Hepatocyte (in vitro differentiated cells): ENCODE measurements at places on chromosomes 1 and 21. TPM values are rescaled to one million over a fixed set of nuclear protein-coding genes. Genes with fewer than 3 reads are reported as not detected.
A peak's percentile ranks its signal among the peaks of the same experiment; 100 is the strongest.

The GLUL gene
- polyA plus RNA-seq, result 677 and 747 TPM in 2 replicates

The IFT25 gene
- 69.0 and 69.2 TPM in 2 replicates for polyA plus RNA-seq

The PTPRU gene
- polyA plus RNA-seq, result 29.9 and 38.7 TPM in 2 replicates

The TLR5 gene
- 1.5 TPM in 2 replicates for polyA plus RNA-seq

The SERPINC1 gene
- polyA plus RNA-seq, result 53.5 and 85.4 TPM in 2 replicates

The RAB25 gene
- 91.6 and 106 TPM in 2 replicates for polyA plus RNA-seq

The ATP5IF1 gene
- 503 and 524 TPM in 2 replicates for polyA plus RNA-seq

The GREM2 gene
- polyA plus RNA-seq, result 4.0 and 5.6 TPM in 2 replicates

The MAN1C1 gene
- 24.6 and 29.3 TPM in 2 replicates for polyA plus RNA-seq

The DYRK3 gene
- polyA plus RNA-seq, result 5.8 and 8.9 TPM in 2 replicates

The SPSB1 gene
- polyA plus RNA-seq, result 75.3 and 102 TPM in 2 replicates

The RPS27 gene
- 1,603 and 1,696 TPM in 2 replicates for polyA plus RNA-seq

- DNase-seq, result no peak
These were observed 16.3 kb upstream of the PTTG1IP start for GRCh38 chr21:44889625-44890337.

- no peak for DNase-seq
These were observed 31.0 kb upstream of the EVA1B start for GRCh38 chr1:36354486-36354885.

GRCh38 chr21:46347203-46347550 lies 23.2 kb downstream of the PCNT start:
- no peak for DNase-seq

DNA sequence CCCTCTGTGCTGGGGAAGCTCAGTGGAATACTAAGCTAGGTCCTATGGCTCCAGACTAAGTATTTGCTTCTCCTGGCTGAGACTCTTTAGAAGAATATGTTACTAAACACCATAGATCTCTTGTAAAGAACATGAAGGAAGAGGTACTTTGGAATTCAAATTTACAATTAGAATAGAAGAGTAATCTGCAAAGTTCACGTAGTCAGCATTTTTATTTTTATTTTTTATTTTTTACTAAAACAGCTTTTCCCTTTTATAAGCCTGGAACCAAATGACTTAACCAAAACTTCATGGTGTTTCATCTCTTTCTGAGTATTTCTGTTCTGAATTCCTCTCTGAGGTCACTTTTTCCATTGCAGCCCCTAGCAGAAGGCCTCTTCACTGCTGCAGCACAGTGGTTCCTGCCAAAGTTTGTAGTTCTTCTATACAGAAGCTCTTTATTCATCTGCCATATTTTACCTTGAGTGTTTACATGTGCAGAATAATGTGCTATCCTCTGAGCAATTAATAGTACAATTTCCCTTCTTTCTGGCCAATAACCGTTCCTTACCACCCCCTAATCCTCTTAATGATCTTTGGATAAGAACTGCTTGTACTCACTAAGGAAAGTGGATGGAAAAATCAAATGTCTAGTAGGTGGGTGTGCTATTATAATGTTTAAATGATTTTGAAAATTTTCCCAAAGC lies 27.2 kb downstream of the TSEN15 start:
- peak; percentile 56 for DNase-seq

DNA sequence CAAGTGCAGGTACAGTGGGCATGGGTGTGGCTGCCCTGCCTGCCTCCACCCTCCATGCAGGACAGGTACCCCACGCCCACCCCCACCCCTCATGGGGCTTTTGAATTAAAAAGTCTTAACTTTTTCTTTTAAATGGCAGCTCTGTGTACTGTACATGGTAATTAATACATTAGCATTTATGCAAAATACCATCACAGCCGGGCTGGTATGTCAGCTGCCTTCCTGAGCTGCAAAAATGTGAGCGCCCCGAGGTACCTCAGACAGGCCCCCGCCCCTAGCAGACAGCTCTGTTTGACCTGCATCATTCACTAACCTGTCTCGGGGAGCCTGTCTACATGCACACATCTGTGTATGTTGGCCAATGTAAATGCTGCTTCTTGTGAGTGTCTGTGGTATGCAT lies 42.2 kb upstream of the POU3F1 start:
- DNase-seq, result no peak

DNA sequence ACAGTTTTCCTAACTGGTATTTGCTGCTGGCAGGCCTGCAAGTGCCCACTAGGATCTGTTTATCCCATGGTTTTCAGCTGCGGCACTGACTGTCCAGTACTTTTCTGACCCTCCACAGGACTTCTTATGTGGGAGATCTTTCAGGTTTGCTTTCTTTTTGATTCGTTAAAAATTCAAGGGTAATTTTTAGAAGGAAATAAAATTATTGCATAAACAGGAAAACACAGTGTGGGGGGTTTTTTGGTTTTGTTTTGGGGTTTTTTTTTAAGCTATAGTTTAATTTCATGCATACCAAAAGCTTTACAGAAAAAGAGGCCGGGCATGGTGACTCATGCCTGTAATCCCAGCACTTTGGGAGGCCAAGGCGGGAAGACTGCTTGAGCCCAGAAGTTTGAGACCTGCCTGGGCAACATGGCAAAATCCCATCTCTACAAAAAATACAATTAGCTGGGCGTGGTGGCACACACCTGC lies 3.6 kb downstream of the NIBAN1 start:
- no peak for DNase-seq

GRCh38 chr1:204726478-204726877 lies 40.9 kb upstream of the LRRN2 start:
- peak; percentile 77 for DNase-seq

GRCh38 chr1:27967884-27968466 lies 8.2 kb downstream of the XKR8 start:
- DNase-seq, result no peak

GRCh38 chr1:185819798-185820197 lies 85.6 kb downstream of the HMCN1 start:
- no peak for DNase-seq

DNA sequence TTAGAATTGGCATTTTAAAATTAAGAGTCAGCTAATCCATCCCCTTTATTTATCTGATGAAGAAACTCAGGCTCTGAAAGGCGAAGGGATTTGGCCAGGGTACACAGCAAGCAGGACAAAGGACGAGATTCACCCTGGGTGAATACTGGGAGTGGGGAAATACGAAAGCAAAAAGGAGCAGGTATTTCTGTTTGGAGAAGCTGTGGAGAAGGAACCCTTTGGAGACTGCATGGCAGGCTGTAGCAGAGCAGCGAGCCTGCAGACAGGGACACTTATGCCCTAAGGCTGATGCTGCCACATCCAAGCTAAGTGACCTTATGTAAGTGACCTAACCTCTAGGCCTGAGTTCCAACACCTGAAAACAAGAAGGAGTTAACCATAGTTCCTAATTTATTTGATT lies 207.2 kb upstream of the C1orf87 start:
- no peak for DNase-seq

DNA sequence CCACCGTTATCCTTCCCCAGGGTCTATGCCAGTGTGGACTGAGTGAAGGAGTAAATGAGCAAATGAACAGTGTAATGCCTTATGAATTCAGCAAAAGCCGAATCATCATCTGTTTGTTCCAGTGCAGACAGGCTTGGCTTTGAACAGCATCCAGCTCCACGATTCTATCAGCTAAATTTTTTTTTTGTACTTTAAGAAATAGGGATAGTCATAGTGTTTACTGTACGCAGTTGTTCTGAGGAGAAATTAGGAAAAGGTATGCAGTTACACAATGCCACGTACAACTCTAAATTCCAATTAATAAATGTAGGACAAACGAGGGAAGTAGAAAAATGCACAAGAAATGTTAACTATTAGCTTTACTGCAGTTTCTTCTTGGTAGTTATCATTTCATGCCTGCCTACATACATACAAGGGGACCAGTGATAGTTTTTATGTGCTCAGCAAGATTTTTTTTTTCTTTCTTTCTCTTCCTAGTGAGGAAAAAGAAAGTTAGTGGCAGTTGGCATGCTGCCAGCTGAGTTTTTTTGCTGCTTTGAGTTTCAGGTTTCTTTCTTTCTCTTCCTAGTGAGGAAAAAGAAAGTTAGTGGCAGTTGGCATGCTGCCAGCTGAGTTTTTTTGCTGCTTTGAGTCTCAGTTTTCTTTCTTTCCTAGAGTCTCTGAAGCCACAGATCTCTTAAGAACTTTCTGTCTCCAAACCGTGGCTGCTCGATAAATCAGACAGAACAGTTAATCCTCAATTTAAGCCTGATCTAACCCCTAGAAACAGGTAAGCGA lies at the start of gene IFI44L:
Gene IFI44L (plus strand): TSS at position 646 of the 777 bp plus-strand sequence. CDS start 7,468 bp downstream, outside the sequence.
- DNase-seq, result no peak

DNA sequence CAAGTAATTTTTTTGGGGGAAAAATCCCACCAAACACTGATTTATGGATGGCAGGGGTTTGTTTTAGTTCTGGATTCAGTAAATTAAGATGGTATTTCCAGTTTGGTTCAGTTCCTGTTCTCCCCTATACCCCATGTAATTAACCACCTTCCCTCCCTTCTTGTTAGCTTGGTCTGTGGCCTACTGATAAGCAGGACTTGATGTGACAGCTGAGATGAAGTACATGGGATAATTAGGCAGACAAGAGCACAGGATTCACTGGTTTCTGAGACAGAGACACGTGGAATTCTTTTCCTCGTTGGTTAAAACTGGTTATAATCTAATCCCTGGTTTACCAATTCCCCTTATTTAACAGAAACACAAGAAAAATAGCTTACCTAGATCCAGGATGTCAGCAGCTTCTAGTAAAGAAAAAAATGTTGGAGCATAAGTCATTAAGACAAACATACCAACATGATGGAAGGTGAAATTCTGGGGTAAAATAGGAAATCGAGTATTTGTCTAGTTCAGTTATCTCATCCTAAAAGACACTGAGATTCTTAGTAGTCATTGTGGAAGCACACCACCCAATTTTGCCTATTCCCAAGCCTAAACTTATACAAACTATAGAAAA lies 81.5 kb downstream of the SCMH1 start:
- no peak for DNase-seq

DNA sequence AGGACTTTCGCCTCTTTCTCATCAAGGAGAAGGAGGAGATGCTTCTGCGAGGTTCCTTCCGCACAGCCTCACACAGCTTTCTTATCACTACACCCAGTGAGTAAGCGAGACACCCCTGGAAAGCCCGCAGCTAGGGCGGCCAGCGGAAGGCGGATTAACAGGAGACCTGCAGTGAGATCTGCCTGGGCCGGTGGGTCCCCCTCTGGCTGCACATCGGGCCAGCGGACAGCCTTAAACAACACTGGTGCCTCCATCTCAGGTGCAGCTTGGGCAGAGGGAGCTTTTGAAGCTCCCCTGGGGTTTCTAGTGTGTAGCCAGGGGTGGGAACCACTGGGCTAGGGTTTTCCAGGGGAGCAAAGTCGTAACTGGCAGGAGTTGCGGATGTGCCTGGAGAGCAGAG lies 17.5 kb upstream of the MTARC1 start:
- no peak for DNase-seq

DNA sequence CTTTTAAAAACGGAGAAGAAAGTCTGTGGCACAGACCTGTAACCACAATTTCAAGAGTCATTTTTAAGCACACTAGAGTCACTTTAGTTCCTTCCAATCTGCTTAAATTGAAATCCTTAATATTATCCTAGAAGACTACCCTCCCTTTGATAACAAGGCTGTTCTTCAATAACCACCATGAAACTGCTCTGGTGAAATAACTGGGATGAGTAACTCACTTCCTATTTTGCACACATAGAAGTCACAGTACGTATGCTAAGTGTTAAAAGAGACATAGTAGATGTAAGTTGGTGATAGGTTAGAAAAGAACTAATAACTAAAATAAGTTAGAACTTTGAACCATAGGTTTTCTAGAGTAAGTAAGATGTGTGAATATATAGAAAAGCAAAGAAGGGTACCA lies 107.8 kb downstream of the NME7 start:
- DNase-seq, result no peak

- no peak for DNase-seq
These were observed 15.0 kb upstream of the PTPN14 start for GRCh38 chr1:214566158-214567104.

DNA sequence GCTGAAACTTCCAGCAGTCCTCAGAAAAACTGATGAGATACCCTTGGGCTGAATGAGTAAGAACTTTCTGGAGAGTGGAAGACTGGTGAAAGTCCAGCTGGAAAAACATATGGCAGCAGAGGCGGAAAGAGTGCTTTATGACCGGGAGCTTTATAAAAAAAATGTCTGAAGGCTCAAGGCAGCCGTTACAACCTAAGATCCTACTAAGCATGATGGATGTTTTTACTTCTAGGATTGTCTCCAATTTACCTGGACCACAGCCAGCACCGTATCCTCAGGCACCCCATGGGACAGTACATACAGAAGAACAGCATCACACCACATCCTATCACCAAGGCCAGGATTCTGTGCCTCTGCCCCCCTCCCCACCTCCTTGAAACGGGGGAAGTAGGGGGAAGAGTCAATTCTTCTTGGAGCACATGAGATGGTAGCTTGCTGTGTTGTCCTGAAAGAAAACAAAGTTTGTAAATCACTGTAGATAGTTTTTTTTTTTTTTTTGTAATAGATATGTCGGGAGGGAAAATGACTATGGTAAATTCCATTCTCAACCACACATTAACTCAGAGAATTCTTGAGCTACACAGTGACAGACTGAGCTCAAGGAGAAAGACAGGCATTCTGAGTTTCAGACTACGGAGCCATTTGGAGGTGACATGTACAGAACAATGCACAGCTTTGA lies 11.8 kb upstream of the IRF2BP2 start:
- no peak for DNase-seq

- peak; percentile 92 for DNase-seq
These were observed 8.6 kb upstream of the CALML6 start for GRCh38 chr1:1906185-1907097.
